ENCODE measurements at places on chromosomes 1 and 21.

DNA sequence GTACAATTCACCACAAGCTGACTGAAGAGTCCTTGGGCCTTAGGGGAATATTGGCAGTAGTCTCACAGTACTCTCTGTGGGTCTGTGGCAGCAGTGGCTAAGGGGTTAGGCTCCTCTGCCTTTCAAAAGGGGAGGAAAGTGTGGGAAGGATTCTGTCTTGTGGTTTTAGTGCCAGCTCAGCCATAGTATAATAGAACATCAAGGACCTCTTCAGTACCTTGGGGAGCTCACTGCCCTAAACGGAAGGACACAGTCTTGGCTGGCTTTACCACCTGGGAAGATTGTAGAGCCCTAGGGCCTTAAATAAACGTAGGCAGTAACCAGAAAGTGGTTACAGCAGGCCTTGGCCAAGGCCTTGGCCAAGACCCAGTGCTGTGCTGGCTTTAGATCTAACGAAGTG lies 265.7 kb downstream of the COL11A1 start:
- no peak for DNase-seq

- no peak for DNase-seq
Observed at GRCh38 chr1:160800645-160801408, 4.9 kb downstream of the LY9 start.

- DNase-seq: no peak
Observed at GRCh38 chr1:44113095-44113609, 5.5 kb upstream of the KLF17 start.

GRCh38 chr1:202711949-202712635 lies 1.8 kb upstream of the SYT2 start:
- DNase-seq: no peak

DNA sequence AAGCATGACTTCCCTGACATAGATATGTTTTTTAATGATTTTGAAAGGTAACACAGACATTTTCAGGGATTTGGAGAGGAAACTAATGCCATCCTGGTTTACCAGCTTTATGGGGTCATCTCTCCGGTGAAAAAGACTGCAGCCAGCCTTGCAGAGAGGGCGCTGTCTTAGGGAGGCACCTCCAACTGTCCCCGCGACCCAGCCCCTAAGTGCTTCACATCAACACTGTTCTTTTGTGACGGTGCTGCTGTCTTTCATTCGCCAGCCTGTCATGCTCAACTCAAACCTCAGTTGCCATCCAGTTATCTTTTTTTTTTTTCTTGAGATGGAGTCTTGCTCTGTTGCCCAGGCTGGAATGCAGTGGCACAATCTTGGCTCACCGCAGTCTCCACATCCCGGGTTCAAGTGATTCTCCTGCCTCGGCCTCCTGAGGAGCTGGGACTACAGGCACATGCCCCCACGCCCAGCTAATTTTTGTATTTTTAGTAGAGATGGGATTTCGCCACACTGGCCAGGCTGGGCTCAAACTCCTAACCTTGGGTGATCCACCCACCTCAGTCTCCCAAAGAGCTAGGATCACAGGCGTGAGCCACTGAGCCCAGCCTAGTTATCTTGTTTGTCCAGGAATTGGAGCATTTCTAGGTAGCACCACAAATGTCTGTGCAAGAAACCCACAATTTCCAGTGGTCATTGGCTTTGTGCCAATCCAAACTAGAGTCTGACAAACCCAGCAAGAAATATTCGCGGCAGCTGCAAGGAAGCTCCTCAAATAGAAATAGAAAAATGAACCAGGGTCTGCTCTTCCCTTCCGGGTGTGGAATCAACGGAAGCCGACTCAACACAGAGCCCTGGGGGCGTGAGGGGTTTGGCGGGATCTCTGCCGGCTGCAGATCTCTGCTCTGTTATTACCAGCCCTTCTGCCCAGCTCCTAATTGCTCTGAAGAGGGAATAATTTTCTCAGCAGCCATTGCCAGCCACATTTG lies 24.2 kb downstream of the PDE9A start:
- DNase-seq: no peak

DNA sequence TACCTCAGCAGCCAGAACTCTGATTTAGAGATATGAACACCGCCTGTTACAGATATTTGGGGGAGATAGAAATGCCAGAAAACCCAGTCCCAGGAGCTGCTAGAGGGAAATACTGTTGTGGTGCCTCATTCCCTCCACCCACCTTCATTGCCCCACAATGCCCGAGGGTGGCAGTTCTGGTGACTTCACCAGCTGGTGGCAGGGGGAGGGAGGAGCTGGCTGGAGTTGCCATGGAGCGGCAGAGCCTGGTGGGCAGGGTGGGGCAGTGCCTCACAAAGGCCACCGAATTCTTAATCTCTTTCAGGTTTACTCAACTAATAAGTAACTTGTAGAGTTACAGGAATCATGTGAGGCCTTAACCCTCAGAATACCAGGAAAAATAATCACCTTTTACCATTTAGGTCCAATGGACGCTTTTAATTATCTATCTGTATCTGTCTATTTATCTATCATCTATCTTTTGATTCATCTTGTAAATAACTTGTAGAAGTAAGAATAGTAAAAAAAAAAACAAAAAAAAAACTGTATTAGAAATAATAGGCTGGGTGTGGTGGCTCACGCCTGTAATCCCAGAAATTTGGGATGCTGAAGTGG lies 11.7 kb upstream of the S100A11 start:
- DNase-seq: no peak

DNA sequence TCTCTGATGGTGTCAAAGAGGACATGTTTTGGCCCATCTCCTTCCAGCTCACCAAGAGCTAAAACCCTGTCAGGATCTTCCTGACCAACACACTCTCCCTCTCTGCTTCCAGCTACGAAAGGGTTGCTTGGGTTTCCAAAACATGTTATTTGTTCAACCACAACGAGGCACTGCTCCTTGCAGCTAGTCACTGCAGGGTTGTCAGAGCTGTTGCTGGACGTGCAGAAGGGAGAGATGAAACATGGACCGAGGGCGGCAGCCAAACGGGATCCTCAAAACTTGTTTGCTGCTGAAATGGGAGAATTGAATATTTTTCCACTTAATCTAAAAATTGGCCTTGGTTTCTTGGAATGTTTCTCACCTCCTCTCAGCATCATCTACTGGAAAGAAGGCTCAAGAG lies 12.4 kb downstream of the ZBTB18 start:
- no peak for DNase-seq

- DNase-seq: no peak
Observed at GRCh38 chr21:38300141-38300578, 43.4 kb downstream of the KCNJ15 start.

DNA sequence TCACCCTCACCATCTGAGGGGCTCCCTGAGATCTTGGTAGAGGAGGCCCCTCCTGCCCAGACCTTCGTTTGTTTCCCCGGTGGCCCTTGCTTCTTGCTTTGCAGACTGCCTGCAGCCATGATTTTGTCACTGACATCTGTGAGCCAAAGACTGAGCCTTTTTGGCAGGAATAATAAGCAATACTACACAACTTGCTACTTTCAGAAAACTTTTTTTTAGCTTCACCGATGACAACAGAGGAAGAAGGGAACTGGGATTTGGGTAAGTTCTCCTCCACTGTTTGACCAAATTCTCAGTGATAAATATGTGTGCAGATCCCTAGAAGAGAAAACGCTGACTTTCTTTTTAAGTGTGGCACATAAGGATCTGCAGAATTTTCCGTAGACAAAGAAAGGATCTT lies 11.7 kb upstream of the CD101 start:
- DNase-seq: no peak

DNA sequence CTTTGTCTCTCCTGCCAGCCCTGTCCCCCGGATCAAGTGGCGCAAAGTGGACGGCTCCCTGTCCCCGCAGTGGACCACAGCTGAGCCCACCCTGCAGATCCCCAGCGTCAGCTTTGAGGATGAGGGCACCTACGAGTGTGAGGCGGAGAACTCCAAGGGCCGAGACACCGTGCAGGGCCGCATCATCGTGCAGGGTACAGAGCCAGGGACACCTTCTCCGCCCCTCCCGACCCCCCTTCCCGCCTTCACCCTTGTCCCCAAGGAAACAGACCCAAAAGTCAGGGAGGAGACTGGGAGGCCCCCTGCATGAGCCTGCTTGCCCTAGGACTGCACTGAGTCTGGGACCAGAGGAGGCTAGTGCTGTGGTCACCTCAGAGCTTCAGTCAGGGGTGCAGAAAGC lies 18.2 kb downstream of the CNTN2 start:
- DNase-seq: no peak

DNA sequence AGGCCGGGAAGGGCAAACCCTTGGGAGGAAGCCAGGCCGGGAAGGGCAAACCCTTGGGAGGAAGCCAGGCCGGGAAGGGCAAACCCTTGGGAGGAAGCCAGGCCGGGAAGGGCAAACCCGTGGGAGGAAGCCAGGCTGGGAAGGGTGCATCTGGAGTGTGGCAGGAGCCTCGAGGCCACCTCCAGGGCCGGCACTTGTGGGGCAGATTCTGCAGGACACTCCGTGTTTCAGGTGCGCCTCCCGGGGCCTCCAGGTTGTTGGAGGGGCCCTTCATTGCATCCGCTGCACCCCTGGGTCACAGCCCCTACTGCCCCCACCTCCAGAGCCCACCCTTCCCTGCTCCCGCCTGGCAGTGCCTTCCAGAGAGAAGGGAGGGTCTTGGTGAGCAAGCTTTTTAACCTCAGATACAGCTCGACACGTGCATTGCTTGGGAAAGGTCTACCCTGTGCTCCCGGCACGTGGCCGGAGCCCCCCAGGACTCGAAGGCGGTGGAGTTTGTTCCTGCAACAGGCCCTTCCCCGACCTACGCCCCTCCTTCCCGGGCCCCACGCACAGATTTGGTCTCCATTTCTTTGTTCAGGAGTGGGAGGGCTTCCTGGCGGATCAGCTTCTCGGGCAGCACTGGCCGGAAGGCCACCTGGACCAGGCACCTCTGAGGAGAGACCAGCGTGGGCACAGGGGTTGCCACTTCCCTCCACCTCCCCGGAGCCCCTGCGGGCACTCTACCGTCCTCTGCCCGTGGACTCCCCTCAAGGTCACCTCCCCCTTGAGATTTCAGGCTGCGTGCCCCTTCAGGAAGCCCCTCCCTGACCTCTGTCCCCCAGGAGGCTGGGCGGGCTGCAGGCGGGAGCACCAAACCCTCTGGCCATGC lies 9.4 kb upstream of the TMEM52 start:
- no peak for DNase-seq

GRCh38 chr1:201180901-201181300 lies 9.7 kb upstream of the IGFN1 start:
- DNase-seq: no peak

DNA sequence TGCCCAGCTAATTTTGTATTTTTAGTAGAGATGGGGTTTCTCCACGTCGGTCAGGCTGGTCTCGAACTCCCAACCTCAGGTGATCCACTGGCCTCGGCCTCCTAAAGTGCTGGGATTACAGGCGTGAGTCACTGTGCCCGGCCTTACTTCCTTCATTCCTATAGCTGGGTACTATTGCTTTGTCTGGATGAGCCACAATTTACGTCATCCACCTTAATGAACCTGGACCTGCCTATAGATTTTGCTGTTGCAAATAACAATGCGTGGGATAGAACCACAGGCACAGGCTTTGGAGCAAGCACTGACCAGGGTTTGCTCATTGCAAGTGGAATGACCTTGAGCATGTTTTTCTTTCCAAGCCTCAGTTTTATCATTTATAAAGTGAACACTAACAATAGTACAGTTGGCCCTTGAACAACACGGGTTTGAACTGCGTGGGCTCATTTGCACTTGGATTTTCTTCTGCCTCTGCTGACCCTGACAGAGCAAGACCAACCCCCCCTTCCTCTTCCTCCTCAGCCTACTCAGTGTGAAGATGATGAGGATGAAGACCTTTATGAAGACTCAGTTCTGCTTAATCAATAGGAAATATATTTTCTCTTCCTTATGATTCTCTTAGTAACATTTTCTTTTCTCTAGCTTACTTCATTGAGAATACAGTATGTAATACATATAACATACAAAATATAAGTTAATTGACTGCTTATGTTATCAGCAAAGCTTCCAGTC lies 33.3 kb upstream of the BECN2 start:
- DNase-seq: no peak

GRCh38 chr1:233617025-233617424 lies 3.1 kb downstream of the KCNK1 start:
- DNase-seq: no peak

- DNase-seq: no peak
Observed at GRCh38 chr1:34164771-34165391, at the start of gene CSMD2. CSMD2 (minus strand) TSS chr1:34165230; CDS start chr1:34165097, 133 bp downstream.

- DNase-seq: no peak
Observed at GRCh38 chr1:46284597-46285564, 18.5 kb downstream of the LRRC41 start.

DNA sequence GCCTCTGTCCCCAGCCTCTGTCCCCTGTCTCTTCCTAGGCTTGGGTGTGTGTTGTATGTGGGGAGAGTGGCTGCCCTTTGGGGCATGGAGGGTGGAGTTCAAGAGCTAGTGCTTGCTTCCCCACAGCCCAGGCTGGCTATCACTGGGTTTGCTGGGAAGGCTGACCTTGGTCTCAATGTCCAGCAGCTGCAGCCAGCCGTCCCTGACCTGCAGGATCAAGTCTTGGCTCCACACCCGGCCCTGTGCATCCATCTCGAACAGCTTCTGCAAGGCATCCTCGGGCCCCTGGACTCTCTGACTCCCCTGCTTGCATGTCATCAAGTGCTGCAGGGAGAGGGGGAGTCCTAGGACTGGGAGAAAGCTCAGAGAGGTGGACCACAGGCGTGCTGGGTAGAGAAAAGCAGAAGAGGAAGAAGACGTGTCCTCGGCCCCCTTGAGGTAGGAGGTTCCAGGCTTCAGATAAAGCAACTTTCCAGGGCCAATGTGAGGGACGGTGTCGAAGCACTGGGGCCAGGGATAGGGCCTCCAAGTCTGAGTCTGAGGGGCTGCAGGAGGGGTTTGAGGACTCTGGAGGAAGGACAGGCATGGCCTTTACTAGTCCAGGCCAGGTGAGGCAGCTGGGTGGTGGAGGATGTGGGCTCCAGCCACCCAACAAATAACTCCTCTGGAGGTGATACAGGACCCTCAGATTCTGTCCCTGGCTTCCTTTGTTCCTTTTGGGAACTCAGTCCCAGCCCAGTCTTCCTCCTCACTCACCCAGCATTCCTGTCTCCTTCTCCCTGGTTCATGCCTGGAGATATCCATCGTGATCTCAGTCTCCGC lies 4.0 kb downstream of the EPS8L3 start:
- no peak for DNase-seq

Measured in GM18507 (cell line).